NCI-H524 (cell line): ENCODE measurements at places on chromosomes 5 and 9.
A peak's percentile ranks its signal among the peaks of the same experiment; 100 is the strongest.

GRCh38 chr9:131546336-131547084 is 1.2 kb downstream of the PRRT1B start:
- peak; percentile 68 for DNase-seq

- peak; percentile 44 for DNase-seq
Measured at GRCh38 chr9:127185931-127186781, 63.7 kb upstream of the ANGPTL2 start.

DNA sequence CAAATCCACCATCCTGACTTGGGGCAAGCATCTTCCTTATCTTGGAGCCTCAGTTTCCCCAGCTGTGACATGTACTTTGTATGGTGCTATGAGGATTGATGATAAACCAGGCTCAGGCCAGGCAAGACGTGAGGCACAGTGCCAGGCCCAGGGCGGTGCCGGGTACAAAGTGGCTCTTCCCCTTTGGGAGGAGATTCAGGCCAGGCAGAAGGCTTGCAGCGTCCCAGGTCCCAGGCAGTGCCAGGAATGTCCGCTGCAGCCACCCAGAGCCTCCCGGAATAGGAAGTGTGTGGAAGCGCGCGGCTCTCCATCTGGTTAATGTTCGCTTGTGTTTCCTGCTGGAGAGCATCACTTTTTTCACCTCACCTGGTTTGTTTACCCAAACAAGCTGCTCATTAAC is 12.6 kb upstream of the DENND1A start:
- DNase-seq: no peak

DNA sequence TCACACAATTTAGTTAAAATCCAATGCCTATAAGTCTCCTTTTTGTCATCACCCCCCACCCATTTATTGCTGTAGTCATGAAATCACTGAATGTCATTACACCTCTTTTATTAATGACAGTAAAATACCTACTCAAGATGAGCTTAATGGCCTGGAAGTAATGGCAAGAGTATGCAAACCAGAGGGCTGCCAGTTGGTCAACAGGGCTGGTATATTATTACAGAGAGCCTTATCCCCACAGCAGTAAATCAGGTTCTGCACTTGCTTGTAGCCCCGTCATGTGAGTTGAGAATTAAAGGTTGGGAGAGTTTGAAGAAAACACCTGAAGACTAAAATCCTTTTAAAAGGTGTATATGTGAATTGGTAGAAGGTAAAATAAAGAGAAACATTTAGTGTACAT is 372.4 kb downstream of the MAT2B start:
- DNase-seq: no peak

DNA sequence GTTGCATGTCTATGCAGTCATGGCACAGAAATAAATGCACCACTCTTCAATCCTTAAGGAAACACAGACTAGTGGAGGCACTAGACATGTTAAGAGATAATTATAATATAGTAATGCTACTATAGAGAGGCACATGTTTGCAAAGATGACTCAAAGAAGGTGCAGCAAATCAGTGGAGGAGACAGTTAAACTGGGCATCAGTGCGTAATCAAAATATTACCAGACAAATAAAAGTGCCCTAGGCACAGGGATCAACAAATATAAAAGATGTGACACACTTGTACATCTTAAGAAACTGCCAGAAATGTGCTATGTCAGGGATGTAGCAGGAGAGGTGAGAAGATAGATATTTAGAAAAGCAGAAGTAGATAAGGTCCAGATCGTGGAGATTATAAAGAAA is 642.1 kb downstream of the SLCO4C1 start:
- no peak for DNase-seq

GRCh38 chr5:13910201-13910600 is 34.3 kb downstream of the DNAH5 start:
- DNase-seq: no peak

- no peak for DNase-seq
Measured at GRCh38 chr9:31243386-31243785, 1141.1 kb upstream of the ACO1 start.

GRCh38 chr5:153018121-153018520 is 472.3 kb upstream of the GRIA1 start:
- DNase-seq: no peak

- no peak for DNase-seq
Measured at GRCh38 chr5:111469903-111470302, 42.4 kb downstream of the STARD4 start.

- no peak for DNase-seq
Measured at GRCh38 chr5:370311-370958, 48.9 kb downstream of the AHRR start.

DNA sequence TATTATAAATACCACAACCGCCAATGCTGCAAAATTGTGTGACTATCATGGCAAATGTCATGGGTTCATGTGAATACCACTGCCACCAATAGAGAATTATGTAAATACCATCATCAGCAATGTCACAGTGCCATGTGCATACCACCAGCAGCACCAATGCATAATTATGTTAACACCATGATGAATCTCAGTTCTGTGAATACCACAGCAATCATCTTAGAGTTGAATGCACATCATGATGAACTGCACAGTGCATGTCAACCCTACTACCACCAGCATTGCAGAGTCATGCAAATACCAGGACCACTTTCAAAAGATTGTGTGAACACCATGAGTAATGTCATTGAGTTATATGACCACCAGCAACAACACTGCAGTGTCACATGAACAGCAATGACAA is 63.2 kb downstream of the SHC3 start:
- DNase-seq: no peak

DNA sequence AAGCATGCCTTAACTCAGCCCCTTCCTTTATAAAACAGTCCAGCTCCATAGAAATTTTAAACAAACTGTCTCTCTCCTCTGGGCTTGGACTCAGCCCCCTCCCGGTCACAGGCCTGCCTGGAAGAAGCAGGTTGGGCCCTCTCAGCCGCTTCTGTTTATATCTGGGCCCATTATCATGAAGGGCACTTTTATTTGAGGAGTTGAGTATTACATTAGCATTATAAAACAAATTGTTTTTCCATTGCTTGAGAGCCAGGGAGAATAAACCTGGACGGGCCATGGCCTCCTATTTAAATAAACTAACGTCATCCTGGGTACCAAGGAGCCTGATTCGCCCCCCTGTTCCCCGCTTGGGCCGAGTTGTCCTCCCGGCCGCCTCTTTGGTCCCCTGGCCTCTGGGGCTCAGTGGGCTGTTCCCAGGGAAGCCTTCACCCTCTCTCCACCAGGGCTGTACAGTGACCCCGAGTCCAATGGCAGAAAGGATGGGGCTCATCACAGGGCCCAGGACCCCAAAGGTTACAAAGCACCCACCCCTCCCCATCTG is 13.2 kb downstream of the IRX2 start:
- no peak for DNase-seq

DNA sequence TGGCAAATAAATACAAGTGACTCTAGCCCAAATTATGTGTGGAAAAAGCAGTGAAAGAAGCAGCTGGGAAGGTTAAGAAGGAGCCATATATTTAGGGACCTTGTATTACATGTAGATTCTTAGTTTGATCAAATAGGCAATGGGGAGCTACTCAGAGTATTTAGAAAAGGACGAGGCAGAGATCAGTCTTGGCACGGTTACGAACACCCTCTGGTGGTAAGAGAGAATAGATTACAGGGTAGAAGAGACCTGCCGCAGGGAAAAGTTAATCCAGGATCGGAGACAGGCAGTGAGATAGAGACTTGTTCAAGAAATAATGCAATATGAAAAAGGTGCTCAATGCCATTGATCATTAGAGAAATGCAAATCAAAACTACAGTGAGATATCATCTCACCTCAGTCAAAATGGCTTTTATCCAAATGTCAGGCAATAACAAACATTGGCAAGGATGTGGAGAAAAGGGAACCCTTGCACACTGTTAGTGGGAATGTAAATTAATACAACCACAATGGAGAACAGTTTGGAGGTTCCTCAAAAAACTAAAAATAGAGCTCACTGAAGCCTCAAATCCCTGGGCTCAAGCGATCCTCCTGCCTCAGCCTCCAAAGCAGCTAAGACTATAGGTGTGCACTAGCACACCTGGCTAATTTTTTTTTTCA is 12.0 kb downstream of the INIP start:
- DNase-seq: peak; percentile 61

DNA sequence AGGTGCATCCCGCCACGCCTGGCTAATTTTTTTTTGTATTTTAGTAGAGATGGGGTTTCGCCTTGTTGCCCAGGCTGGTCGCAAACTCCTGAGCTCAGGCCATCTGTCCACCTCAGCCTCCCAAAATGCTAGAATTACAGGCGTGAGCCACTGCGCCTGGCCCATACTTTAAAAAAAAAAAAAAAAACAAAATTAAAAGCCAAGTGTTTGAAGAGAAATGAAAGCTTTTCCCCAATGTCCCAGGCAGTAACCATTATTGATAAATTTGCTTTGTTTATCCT is 9.5 kb downstream of the PRRC2B start:
- peak; percentile 78 for DNase-seq

GRCh38 chr5:147507480-147508126 is 2.3 kb downstream of the DPYSL3 start:
- peak; percentile 14 for DNase-seq

DNA sequence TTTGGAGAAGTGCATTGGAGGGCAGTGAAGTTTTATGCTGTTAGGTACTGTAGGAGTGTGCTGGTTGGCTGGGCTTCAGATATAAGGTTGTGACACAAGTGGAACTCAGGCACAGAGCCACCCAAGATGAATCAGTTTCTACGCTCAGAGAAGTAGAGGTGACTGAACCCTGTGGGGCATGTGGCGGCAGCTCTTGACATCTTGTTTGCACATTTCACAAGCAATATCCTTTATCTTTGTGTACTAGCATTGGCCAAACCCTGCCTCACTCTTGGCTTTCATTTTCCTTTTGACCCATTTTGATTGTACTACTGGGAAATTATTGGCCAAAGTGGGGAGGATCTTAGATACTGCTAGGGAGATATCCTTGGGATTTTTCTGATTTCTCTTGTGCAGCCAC is 110.0 kb downstream of the PSAT1 start:
- DNase-seq: no peak

GRCh38 chr9:84169240-84169639 is 171.3 kb downstream of the SLC28A3 start:
- DNase-seq: no peak

DNA sequence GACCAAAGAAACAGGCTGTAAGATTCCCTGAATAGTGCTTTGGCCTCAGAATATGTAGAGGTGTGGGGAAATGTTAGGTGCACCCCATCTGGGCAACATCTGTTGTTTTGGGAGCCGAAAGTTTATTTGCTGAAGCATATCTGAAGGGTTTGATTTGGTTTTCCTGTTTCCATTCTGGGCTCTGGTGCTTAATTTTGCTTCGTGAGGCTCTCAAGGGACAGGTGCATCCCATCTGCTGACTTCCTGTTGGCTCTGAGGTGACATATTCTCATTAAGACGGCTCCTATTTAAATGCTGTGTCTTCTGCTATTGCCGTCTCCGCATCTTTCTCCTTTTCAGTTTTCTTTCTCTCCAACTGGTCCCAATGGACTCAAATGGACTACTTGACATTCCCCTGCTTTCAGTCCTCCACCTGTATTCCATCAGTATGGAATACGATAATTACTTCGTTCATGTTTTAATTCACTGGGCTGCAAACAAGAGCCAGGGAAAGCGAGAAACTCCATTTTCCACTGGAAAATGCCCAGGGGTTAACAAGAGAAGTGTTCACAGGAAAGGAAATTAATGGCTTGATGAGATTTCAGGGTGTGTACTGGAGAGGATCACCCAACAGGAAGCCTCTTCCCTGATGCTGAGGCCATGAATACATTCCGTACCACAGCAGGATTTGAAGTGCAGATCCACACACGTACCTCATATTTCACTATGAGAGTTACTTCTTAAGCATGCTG is 104.0 kb downstream of the MTX3 start:
- DNase-seq: peak; percentile 3

DNA sequence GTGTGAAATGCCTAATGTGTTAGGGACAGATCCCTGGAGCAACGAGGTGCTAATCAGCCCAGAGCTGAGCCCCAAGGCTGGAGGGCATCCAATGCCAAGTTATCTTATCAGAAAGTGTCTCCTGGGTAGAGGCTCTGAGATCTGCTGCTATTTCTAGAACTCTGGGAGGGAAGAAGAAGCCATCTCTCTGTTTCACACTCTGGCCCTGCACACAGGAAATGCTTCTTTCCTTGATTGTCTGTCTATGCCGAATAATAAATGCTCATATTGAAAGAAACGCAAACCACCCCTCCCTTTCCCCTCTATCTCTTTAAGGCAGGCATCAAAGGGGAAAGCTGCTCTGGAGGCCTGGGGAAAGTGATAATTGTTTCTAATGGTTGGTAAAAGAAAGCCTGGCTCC is 166.7 kb downstream of the PAPPA start:
- no peak for DNase-seq

- no peak for DNase-seq
Measured at GRCh38 chr9:115989831-115990230, 163.8 kb upstream of the PAPPA start.

- no peak for DNase-seq
Measured at GRCh38 chr9:90975781-90976538, 174.3 kb downstream of the SYK start.

DNA sequence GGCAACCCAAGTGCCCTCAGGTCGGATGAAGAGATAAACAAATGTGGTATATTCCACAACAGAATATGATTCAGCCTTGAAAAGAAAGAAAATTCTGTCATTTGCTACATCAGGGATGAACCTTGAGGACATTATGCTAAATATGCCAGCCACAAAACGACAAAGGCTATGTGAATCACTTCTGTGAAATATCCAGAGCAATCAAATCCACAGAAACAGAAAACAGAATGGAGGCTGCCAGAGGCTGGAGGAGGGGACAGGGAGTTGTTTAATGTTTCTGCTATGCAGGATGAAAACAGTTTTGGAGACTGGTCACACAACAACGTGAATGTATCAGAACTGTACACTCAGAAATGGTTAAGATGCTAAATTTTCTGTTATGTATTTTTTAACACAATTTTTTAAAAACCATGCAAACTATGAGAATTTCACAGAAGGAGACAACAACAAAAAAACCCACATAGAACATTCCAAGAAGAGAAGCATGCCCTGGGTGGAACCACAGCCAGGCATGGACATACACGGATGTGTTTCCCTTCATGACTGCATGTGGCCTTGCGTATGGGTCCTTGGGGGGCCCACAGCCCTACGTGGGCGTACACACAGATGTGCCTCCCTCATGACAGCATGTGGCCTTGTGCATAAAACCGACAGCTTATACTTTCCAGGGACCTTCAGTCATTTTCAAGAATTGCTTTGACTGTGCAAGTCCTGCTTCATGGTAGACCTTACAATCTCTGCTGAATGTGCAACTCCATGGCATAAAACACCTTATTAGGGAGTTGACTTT is 146.7 kb downstream of the ROR2 start:
- no peak for DNase-seq

GRCh38 chr9:129568560-129569501 is 52.1 kb downstream of the C9orf50 start:
- DNase-seq: peak; percentile 30

- DNase-seq: no peak
Measured at GRCh38 chr5:130222573-130222972, 318.3 kb downstream of the CHSY3 start.

- no peak for DNase-seq
Measured at GRCh38 chr5:82100303-82101077, 128.7 kb downstream of the ATG10 start.

GRCh38 chr9:110241260-110241857 is 14.9 kb downstream of the TXN start:
- no peak for DNase-seq
